Lower leg skin (tissue), 4 donors: ENCODE measurements at places on chromosomes 5 and 9.
A peak's percentile ranks its signal among the peaks of the same experiment; 100 is the strongest.

GRCh38 chr5:172909931-172910502 is 49.2 kb upstream of the RPL26L1 start:
- no peak for DNase-seq

DNA sequence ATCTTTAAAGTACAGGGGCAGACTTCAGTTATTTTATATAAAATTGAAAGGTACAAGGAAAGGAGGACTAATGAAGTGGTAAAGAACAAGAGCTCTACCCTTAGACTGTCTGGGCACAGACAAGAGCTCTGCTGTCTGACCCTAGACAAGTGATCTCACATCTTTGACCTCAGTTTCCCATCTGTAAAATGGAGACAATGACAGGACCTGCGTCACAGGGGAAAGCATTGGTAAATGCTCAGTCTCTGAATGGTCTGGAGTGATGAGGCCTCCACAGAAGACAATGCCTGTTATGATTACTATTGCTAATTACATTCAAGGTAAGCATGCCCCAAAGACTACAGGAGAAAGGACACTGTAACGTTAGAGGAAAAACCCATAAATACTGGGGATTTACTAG is 37.5 kb downstream of the ANKH start:
- no peak for DNase-seq

DNA sequence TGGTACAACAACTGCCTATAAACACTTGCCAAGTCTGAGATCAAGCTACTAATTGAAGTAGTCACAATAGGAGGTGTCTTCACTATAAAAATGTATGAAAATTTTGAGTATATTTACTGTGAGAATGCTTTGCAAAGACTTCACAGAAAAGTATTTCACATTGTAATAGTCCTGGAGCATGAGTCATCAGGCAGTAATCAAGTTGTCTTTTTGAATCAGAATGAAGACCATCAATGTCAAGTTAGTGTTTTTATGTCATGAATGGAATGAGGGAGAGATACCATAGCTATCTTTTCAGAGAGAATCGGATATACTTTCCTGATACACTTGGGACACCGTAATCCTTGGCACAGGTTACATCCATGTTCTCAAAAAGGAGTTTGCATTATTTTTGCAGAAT is 466.9 kb upstream of the ARRDC3 start:
- DNase-seq, result no peak

DNA sequence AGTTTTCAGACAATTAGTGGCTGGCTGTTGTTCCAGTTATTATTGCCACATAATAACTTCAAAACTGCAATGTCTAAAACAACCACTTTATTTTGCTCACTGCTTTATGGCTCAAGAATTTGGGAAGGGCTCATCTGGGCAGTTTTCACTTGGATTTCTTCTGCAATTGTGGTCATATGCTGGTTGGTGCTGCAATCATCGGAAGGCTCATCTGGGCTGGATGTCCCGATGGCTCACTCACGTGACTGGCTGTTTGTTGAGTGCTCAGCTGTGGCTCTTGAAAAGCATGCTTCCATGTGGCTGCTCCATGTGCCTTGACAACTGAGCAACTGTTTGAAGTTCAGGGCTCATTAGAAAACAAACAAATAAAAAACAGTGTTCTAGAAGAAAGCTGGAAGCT is 1032.5 kb downstream of the DTWD2 start:
- no peak for DNase-seq

DNA sequence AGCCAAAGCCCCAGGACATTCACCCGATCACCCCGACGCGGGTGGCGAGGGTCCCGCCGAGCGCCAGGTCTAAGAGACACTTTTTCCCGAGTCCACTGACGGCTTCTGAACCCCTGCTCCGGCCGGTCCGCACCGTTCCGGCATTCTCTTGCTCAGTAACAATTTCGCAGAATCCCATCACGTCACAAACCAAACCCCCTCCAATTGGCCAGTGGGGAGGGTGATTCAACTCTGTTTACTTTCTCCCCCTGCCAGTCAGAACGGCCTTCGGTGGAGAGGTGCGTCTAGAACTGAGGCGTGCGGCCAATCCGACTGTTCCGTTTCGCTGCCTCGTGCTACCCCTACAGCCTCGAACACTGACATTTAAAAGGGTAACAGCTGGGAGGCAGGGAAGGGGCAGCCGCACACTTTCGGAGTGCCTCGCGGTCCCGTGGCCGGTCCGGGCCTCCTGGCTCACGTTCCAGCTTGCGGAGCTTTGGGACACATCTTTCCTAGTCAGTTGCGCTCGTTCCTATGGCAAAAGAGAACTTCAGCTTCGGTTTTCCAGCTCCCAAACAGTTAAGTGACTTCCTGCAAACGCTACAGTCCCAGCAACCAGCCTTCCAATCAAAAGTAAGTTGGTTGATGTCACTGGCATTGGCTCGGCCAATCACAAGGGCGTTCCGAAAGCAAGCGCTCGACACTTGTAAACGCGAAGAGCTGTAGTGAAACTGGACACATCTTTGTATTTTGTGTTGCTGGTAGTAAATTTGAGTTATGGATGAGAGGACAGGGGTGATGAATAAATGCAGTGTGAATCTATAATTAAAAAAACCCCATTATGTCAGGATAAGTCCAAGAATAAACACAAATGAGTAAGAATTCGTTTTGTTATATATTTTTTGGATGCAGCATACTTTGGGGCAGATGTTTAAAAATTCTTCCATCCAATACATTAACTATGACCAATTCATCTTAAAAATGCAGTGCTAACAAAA is at the start of gene KLF9:
Gene KLF9 (minus strand): TSS at position 859 of the 977 bp plus-strand sequence. CDS start 1,294 bp downstream, outside the sequence.
- DNase-seq, result peak; percentile 99

DNA sequence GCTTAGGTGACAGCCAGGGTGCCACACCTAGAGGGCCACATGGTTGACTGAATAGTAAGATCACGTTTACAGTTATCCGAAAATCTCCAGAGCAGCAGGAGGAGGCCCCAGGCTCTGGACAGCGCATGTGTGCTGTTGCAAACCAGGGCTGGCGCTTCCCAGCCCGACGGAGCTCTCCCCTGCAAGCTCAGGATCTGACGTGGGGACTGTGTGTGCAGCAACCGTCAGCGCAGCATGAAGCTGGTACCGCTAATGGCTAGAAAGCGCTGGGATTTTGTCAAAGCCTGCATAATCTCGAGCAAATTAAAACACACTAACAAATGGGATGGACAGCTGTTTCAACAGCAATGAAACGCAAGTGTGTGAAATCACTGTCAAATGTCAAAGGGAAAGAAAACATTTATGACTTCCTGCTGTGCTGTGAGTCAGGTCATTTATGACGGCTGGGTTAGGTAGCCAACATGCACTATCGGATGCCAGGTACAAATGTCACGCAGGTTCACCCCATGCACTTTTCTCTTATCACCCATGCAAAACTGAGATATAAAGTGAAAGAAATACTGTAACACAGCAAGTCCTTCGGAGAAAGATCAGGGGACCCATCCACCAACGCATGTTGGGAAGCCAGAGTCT is 7.5 kb downstream of the SURF4 start:
- no peak for DNase-seq

DNA sequence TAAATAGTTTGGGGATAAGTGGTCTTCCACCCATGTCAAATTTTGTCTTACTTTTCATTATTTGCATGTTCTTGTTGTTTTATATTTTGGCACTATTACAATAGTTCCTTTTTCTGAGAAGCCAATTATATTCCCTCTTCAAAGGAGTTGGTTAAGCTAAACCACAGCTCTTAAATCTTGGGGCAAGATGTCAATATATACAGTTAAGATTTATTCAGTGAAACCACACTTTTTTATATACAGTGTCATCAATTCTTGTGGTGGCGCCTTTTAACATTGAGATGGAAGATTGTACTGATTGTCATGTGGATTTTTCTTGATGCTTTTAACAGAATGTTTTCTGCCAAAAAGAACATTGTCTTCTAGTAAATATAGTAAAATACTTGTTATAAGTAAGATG is 104.1 kb downstream of the MTREX start:
- DNase-seq, result no peak

DNA sequence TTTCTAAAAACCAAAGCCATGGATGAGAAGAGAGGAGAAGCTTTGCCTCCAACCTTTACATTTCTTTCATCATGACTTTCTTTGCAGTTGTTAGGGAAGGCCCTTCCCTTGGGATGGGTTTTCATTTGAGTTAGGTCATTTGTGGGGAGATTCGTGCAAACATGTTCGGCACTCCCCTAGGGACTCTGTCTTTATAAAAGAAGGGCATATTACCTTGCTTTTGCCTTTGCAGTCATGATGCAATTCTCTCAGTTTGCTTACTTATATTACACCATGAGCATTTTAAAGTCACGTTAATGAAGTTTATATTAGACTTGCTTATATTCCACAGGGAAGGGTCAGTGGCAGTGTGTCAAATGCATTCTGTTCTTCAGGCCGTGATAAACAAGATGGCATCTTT is 289.3 kb upstream of the WWC1 start:
- DNase-seq, result no peak

DNA sequence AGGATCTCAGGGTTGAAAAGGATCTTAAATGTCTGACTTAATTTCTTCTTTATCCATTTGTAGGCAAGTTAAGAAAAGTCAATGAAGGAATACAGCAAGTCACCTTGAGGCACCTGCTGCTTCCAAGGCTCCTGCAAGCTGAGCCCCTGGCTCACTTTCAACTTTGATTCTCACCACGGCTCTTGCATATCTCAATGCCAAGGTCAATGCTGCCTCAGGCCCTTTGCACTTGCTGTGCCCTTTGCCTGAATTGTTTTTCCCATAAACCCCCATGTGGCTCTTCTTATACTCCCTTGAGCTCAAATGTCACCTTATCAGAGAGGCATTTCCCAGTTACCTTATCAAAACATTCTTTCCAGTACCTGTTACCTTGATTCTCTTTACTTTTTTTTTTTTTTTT is 144.3 kb upstream of the RAPGEF1 start:
- DNase-seq, result no peak

DNA sequence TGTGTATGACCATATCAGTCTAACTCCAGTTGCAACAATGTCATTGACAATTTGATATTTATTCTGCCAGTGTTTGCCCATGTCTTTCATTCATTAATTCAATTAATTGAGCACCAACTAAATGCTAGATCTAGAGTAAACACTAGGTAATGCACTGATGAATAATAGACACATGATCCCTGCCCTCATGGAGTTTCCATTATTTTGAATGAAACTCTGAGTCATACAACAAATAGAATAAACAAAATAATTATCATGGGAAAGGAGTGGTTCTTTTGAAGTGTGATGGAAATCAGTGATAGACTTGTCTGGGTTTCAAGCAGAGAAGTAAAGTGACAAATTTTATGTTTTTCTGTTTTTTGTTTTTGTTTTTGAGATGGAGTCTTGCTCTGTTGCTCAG is 4.6 kb downstream of the ARHGEF37 start:
- DNase-seq, result no peak

DNA sequence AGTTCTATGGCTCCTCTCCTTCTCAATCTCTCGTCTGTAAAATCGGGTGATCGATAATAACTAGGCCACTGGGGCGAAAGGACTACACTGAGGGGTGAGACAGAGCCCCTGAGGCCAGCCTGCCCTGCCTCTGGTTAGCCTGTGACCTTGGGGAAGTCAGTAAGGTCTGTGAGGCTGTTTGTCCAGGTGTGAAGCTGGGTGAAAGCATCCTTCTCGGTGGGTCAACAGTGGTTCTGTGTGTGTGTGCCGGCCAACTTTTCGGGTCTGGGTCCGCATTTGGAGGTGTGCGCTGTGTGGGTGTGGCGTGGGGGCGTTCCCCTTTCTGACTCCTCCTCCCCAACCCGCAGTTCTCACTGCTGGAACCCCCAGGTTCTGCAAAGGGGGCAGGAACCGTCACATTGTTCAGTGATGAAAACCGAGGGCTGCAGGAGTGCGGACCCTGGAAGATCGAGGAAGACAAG is 5.0 kb upstream of the RNF44 start:
- no peak for DNase-seq

GRCh38 chr9:91771027-91771426 is 179.0 kb downstream of the ROR2 start:
- DNase-seq, result no peak

GRCh38 chr9:130450344-130451003 is 5.7 kb downstream of the ASS1 start:
- DNase-seq, result no peak

DNA sequence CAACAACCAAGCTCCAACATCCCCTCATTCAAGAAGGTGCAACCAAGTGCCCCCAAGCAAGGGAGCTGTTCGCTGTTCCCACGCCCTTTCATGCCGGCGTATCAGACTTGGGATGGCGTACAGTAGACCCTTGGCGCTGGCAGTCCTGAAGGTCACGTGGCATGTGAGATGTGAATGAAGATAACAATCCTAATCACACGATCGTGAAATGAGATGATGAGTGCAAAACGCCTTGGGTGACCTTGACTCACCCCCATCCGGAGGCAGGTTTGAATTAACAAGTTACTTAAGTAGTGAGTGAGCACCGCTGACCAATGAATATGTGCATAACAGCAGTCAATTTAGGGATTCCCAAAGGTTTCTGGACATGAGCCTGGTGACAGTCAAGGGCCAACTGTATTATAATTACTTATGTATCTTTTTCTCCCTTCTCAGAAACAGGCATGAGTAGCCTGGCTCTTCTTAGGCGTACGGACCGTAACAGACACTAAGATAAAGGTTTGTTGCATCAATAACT is 150.2 kb downstream of the TTLL11 start:
- no peak for DNase-seq

- no peak for DNase-seq
Measured at GRCh38 chr5:40676613-40677343, 2.9 kb upstream of the PTGER4 start.

GRCh38 chr5:125981016-125981415 is 442.2 kb upstream of the GRAMD2B start:
- DNase-seq, result no peak

- DNase-seq, result no peak
Measured at GRCh38 chr9:110148384-110148783, 59.6 kb downstream of the C9orf152 start.

GRCh38 chr5:141022384-141022783 is 28.8 kb upstream of the PCDHB1 start:
- no peak for DNase-seq

GRCh38 chr5:139212486-139212885 is 14.3 kb upstream of the SIL1 start:
- no peak for DNase-seq

DNA sequence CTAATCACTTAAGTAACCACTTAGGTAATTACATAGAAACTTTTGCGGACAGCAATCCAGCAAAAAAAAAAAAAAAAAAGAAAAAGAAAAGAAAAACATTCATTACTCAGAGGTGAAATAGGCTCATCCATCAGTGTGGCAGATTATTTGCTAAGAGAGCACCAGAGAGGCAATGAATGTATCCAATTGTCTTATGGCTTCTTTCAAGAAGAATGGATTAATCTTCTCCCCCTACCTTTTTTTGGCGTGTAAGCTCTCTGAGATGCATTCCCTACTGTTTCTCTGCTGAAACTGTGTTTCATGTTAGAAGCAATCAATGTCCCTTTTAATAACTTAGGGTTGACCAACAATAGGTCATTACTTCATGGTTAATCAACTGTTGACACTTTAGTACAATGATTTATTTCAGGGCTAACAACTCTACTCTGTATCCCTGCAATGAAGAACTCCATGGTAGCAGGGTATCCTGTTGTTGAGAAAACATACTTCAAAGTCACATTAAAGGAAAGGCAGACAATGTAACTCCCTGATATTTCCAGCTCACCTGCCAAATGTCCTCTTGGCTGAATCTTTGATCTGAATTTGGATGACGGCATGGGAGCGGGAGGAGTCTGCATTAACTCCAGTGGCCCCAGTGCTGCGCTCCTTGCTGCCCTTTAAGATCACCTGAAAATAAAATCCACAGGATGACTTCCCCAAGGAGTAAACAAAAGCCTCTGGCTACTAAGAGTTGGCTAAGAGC is 57.6 kb downstream of the KIF24 start:
- DNase-seq, result no peak
